ENCODE measurements at places on chromosomes 7 and 10.

DNA sequence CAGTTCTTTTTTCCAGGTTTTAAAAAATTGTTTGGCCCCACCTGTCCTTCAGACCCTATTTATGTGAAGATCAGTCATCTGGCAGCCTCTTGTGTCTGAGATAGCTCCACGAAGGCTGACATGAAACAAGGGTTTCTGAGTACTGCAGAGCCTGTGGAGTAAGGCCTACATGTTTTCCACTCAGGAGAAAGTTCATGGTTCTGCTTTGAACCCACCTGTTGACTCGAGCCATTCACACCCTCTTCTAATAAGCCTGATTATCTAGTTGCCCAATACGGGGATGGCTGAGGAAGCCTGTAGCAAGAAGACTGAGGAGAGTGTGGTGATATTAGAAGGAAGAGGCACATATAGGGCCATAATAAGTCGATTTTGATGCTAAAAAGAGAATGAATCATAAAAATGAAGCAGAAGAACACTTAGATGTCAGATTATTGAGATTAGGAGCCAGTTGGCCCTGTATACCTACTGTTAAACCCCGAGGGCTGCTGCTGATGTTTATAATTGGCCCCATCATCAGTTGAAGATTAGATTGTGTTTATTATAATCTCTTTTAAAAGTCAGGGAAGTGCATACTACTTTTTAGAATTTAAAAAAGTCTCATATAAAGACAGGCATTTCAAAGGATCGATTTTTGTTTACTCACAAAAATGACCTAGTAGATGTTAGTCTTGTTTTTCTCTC lies 109.4 kb downstream of the CDK14 start:
- no peak for DNase-seq

DNA sequence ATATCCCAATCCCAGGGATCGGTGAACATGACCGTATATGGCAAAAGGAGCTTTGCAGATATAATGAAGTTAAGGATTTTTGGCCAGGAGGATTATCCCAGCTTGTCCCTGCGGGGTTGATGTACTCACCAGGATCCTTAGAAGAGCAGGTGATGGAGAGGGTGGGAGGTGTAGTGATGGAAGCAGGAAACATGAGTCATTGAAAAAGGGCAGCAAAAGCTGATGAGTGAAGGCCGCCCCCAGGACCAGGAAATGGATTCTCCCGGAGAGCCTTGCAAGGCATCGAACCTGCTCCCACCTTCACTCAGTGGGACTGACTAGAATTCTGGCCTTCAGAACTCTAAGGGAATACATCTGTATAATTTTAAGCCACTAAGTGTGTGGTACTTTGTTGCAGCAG lies 5.2 kb upstream of the NUPR2 start:
- no peak for DNase-seq

GRCh38 chr7:116152276-116152675 lies 58.1 kb upstream of the TES start:
- DNase-seq: no peak

DNA sequence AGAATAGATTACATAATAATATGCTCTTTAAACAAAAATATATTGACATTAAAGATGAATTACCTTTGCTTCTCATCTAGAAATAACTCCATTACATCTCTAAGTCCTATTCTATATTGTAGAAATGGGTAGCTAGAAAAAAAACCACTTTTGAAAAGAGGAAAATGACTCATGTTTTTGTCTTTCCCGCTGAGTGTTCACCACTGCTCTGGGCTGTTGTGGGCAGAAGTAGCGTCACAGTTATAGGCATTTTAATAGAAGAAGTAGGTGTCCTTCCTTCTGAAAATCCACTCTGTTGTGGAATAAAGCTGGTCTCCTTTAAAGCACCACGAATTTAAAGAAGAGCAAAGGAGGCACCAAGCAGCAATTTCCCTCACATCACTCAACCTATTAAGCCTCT lies 117.6 kb upstream of the NFE2L3 start:
- DNase-seq: no peak

GRCh38 chr7:5702876-5703571 lies 78.4 kb downstream of the RNF216 start:
- no peak for DNase-seq

GRCh38 chr10:117865945-117866344 lies 180.8 kb downstream of the RAB11FIP2 start:
- no peak for DNase-seq

Measured in H7 (cell line).